ENCODE measurements at places on chromosomes 11 and 22.

- no peak for DNase-seq
Measured at GRCh38 chr22:43976861-43977795, 21.9 kb downstream of the SAMM50 start.

- DNase-seq: peak; percentile 57
Measured at GRCh38 chr11:3920148-3920852, 64.8 kb downstream of the STIM1 start.

- no peak for DNase-seq
Measured at GRCh38 chr11:14340721-14341120, 18.3 kb downstream of the RRAS2 start.

DNA sequence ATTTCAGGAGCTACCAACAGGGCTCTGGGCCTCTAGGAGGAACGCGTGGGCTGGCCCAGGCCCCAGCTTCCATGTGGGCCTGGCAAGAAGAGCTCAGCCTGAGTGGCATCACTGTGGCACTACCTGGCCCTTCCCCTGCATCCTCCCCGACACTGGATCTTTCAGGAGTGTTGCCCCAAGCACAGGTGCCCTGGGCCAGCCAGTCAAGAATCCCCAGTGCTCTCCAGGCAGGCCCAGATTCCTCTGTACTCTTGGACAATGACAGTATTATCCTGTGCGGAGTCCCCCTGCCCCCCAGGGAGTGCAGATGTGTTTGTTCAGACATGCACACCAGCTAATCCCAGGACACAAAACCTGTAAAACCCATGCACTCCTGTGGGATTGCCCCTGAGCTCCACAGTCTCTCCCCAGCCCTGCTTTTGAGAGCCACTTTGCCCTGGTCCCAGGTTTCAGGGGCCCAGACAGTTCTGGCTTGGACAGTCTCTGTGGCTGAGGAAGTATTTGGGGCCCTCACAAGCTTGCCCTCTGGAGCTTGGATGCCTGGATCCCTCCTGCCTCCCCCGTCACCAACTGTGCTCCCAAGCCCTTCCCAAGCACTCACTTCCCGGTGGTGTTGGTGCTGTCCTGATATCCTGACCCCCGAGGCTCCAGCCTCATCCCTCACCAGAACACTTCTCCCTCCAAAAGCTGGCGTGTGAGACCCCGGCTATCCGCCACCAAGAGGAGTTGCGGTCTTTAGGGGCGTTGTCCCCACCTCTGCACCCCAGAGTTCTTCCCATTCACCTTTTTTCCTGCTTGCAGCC, 39.9 kb downstream of the KCNC1 start:
- no peak for DNase-seq

- no peak for DNase-seq
Measured at GRCh38 chr22:20607157-20607907, 99.9 kb downstream of the MED15 start.

DNA sequence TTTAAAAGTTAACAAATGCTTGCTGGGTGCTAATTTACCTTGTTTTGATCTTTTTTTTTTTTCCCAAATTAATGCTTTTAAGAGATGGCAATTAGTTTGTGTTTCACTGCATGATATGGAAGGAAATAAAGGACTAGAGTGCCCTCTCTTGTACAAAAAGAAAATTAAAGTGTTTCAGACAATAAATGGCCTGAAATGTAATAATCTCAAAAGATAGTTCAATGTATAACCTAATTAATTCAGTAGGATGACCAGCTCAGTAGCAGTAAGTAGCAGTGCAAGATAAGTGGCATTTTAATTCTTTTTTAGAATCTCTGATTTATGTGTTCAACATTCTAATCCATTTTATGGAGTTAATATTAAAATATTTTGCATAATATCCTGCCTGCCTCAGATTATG, 39.9 kb upstream of the MYO18B start:
- DNase-seq: no peak

DNA sequence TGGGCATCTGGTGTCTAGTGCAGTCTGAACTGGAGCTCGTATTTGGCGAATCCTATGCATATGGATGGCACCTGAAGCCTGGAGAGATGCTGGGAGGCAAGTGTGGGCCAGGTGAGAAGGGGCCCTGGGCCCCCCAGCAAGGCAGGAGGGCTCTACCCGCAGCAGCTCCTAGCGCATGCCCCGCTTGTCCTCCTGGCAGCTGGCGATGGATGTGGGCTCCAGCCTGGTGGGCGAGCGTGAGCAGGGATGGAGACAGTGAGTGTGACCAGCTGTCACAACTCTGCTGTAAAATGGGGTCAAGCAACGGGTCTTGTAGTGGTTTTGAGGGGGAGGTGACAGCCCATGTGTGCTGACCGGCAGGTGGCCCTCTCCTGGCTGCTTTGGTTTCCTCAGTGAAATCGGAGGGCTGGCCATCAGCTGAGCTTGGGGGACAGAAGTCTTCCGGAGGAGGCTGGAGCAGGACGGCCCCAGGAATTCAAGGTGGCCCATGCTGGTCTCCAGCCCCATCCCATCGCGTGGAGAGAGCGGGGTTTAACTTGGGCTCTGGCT, 12.0 kb downstream of the FRMD8 start:
- no peak for DNase-seq

DNA sequence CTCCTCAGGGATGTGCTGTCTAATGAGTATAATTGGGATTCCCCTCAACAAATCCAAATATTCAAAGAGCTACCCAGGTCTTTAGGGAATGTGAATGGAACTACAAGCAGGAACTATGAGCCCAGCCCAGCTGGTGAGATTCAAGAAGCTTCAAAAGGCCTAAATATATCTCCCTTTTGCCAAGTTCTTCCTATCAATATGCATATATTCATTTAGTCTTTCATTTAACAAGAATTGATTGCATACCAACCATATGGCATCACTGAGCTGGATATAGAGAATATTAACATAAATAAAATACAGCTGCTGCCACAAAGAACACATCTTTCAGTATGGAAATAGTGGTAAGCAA, 58.9 kb upstream of the PRSS23 start:
- no peak for DNase-seq

- DNase-seq: no peak
Measured at GRCh38 chr22:48952256-48953102, 875.2 kb downstream of the BRD1 start.

GRCh38 chr22:20525048-20525447, 17.6 kb downstream of the MED15 start:
- no peak for DNase-seq

GRCh38 chr11:119844808-119845207, 115.8 kb upstream of the NECTIN1 start:
- DNase-seq: no peak

- no peak for DNase-seq
Measured at GRCh38 chr22:27866135-27867084, 52.6 kb downstream of the PITPNB start.

- no peak for DNase-seq
Measured at GRCh38 chr11:125062931-125063428, at the start of gene SLC37A2. TSS of gene SLC37A2 (plus strand) at chr11:125063305. CDS start at chr11:125063368, 63 bp downstream.

DNA sequence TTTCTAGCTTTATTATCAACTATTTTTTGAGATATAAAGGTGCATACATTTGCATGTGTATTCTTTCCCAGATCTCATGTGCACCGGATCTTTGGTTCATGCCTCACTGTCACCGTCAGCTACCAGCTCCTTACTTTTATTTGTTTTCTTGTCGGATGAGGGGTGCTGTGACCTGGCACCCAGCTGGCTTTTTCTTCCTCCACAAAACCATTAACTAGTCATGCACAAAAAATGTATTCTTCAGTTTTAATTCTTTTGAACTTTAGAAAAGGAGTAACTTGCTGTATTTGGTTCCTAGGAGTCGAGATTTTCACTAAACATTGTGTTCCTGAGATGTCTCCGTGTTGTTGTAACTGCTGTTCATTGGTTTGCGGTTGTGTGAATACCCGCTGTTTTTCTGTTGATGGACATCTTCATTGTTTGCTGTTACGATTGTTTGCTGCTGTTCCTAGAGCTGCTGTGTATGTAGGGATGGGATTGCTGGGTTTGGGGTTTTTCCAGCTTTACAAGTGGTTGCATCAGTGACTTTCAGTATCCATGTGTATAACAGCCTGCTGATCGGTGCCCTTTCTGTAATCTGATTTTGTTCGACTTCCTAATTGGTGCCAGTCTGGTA, 39.4 kb downstream of the MOV10L1 start:
- DNase-seq: no peak

GRCh38 chr11:14314127-14314526, 44.9 kb downstream of the RRAS2 start:
- no peak for DNase-seq

DNA sequence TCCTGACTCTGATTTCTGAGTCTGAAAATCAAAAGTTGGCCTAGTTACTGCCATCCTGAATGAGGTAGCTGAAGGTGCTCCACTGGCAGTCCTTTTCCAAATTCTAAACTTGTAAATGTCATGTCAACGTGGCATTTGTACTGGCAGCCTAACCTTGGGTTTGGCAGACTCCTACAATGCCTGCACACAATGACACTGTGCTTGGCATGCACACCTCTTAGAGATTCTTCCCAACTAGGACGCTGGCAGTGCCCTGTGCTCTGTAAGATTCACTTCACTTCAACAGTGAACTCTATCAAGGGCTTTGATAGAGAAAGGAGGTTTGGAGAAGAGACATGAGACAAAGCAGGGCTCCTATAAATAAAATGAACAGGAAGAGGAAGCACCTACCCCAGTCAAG, 21.9 kb upstream of the PPP2R1B start:
- DNase-seq: no peak

DNA sequence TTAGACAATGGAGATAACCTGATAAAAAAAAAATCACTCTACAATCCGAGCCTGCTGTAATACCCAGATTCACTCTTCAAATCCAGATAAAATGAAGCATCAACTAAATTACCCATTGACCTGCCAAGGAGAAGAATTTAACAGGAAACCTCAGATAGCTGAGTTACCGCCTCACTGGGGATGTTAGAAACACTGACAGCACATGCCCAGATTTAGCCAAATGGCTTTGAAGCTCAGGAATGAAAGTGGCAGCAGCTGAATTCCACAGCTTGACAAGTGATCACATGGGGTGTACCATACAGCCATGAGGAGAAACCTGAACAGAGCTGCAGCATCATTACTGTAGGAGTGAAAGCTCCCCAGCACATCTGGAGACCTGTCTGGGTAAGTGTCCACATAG, 807.6 kb downstream of the DLG2 start:
- DNase-seq: no peak

DNA sequence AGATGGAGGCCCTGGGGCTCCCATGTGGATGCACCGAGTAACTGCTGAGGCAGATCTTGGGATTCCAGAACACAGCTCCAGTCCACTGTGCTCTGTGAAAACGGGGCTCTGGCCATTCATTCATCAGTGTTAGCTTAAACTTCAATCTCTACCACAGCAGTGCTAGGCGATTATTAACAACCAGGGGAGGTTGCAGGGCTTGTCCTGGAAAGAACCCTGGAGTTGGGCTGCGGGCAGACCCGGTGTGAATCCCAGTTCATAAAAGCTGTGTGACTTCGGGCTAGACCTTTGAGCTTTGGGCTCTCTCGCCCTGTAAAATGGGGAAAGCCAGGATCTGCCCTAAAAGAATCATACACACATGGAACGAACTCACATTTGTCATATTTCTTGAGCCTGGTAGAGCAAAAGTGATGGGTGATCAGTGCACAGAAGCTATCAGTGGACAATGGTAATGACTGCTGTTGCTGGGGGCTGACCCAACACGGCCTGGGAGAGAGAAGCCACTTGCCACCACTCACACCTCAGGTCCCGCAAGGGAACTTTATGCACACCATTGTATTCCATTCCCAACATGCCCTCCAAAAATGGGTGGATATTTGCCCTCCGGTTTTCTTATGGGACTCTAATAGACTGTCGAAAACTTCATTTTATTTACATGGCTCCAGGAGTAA, 15.6 kb upstream of the CRYBB3 start:
- DNase-seq: no peak

DNA sequence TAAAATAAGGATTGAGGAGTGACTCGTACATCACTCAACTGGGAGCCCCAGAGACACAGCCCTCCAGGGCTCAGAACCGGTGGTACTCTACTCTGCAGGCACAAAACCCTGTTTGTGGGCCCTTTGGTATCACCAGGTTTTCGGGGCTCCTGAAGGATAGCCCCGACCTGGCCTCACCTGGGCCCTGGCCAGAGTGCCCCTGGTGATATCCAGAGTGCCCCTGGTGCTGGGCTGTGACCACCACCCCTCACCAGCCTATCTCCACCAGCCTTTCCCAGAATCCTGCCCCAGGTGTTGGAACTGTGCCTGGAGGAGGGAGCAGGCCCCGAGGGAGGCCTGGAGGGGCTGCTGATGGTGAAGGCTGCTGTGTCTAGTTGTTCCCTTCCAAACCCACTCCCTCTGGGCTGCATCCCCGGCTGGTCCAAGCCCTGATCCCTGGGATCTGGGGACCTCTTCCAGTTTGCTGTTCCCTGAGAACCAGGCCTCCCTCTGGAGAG, 2.2 kb upstream of the GGT5 start:
- DNase-seq: no peak

- no peak for DNase-seq
Measured at GRCh38 chr11:19241260-19242178, 774 bp upstream of the E2F8 start.

DNA sequence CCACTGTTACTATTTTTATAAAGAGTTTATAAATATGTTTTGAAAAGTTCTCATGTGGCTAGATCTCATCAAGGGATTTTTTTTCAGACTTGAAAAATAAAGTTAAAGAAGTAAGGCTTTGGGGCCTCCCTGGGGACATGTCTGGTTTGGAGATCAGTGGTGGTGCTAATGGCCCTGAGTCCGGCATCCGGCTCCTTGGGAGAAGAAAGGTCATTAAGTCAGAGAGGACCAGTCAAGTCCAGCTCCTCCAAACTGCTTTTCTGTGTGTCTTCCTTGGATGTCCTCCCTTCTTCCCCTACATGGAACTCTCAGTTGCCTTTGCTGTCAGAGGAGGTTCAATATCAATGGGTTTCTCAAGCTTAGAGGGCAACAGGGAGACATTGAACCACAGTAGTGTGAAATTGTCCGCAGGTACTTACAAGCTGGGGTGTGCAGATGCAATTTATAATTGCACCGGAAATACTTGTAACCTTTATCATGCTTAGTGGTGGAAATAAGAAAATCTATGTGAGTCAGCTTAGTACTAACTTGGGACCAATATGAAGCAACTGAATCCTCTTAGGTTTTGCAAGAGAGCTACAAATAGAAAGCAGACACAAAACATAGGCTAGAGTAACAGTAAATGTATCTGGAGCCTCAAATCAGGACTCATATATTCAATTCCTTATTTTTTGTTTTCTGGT, 144.3 kb downstream of the TEAD1 start:
- no peak for DNase-seq

GRCh38 chr11:109326781-109327180, 95.2 kb upstream of the C11orf87 start:
- no peak for DNase-seq
